ENCODE measurements at places on chromosomes 4 and X. TPM values are rescaled to one million over a fixed set of nuclear protein-coding genes. Genes with fewer than 3 reads are reported as not detected.

The MECP2 gene
- total RNA-seq, result 25.0 TPM

The MAGEA2 gene
- not detected for total RNA-seq

The VCX3A gene
- not detected for total RNA-seq

The ALAS2 gene
- not detected for total RNA-seq

The SORCS2 gene
- 0.33 TPM for total RNA-seq

The SOX3 gene
- total RNA-seq, result not detected

The RPS3A gene
- 1,054 TPM for total RNA-seq

The LUZP4 gene
- total RNA-seq, result not detected

The SPP1 gene
- total RNA-seq, result 2.4 TPM

Data from smooth muscle cell of the pulmonary artery (primary cell).